GM12864 (cell line): ENCODE measurements at places on chromosomes 5 and 9.

- DNase-seq = no peak
Measured at GRCh38 chr9:16143947-16144890, 591.4 kb downstream of the CCDC171 start.

DNA sequence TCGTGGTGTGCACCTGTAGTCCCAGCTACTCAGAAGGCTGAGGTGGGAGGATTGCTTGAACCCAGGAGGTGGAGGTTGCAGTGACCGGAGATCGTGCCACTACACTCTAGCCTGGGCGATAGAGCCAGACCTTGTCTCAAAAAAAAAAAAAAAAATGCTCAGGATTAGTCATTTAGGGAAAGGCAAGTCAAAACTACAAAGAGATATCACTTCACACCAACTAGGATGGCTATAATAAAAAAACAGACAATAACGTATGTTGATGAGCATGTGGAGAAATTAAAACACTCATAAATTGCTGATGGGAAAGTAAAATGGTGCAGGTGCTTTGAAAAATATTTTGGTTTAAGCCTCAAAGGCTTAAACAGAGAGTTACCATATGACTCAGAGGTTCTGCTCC is 6.3 kb upstream of the ANKRD34B start:
- no peak for DNase-seq

DNA sequence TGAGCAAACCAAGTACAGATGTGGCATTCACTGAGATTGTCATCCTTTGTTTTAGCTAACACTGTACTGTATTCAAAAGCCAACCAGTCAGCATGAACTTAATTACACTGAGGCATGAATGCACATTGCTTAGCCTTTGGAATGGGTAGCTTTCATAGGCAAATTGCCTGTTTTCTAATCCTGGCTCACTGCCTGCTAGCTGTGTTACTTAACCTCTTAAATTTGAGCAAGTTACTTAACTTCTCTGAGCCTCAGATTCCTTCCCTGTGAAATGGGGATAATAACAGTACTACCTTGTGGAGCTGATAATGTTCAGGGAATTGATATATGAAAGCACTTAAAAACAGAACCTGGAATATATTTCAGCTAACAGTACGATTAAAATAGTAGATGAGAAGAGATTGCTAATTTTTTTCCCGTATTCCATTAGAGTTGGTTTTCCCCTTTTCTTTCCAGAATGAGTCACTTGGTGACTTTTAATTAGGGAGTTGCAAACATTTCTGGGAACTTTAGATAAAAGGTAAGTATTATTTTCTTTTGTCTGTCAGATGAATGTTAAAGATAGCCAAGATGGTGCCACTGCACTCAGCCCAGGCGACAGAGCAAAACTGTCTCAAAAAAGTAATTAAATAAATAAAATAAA is 43.9 kb downstream of the ARRDC3 start:
- no peak for DNase-seq

- DNase-seq = no peak
Measured at GRCh38 chr9:14303100-14303499, 10.8 kb downstream of the NFIB start.

- no peak for DNase-seq
Measured at GRCh38 chr5:104045987-104046386, 483.4 kb upstream of the NUDT12 start.

DNA sequence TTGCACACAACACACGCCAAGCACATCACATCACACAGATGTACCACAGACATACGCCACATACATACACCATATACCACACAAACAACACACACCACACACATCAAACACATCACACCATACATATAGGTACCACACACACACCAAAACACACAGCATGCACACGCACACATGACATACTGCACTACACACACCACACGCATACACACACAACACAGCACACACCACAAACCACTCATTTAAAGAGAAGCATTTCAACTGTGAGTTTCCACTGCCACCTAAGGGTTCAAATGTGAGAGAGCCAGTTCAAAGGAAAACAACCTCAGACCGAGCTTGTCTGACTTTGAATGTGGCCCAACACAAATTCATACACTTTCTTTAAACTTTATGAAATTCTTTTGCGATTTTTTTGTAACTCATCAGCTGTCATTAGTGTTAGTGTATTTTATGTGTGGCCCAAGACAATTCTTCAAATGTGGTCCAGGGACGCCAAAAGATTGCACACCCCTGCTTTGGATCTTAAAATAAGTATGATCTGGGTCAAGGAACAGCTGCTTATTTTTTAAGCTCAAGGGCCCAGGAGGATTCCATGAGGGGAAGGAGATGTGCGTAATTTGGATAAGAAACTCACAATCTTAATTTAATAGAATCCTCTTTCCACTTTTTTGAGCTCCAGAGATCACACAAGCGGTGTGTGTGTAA is 494.6 kb downstream of the GADD45G start:
- no peak for DNase-seq

- no peak for DNase-seq
Measured at GRCh38 chr5:65623482-65623881, 651 bp downstream of the TRIM23 start.

- no peak for DNase-seq
Measured at GRCh38 chr5:56301069-56301468, 67.9 kb upstream of the ANKRD55 start.

DNA sequence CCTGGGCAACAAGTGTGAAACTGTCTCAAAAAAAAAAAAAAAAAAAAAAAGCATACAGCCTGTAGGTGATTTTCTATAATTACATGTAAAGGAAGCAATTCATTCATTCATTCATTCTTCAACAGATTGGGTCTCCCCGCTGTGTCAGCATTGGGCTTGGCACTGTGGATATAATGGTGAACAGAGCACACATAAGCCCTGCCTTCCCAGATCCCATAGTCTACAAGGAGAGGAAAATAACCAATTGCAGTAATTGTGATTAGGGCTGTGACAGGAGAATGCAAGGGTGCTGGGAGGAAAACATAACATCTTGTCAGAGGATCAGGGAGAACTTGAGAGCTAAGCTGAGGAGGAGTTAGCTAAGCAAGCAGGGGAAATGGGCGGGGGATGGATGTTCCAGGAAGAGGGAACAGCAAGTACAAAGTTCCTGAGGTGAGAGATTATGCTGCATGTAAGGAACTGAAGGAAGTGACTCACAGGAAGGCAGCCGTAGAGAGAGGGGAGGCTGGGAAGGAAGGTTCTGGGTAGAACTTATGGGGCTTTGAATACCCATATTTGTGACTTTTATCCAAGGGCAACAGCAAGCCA is 24.0 kb upstream of the KLF9 start:
- DNase-seq = no peak

DNA sequence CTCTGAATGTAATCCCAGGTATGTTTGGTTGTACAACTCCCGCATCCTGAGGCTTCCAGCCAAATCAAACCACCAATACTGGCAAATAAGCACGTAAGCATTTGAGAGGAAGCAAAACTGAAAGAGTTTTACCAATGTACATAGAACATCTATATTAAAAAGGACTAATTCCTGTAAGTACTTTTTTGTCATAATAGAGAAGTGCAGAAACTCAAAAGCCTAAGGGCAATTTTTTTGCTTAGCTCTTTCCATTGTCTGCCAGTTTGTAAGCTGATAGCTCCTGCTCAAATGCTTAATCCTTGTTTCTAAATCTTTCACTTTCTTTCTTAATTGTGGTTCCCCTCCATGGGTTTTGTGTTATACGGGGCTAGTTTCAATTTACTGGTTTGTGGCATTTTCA is 1151.8 kb downstream of the CDH12 start:
- DNase-seq = no peak

GRCh38 chr9:89716559-89716958 is 111.7 kb downstream of the GADD45G start:
- DNase-seq = no peak

DNA sequence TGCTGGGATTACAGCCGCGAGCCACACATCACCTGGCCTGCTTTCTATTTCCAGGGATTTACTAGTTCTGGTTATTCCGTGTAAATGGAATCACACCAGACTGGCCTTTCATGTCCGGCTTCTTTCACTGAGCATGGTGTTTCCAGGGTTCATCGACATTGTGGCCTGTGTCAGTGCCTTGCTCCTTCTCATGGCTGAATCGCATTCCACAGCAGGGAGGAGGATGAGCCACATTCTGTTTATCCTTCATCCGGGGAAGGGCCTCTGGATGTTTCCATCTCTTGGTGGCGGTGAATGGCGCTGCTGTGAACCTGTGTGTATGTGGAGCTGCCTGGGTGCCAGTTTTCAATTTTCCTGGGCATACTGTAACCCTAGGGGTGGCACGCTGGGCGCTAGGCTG is 58.7 kb upstream of the RNU6ATAC start:
- no peak for DNase-seq

GRCh38 chr9:123217128-123217654 is 51.2 kb downstream of the STRBP start:
- DNase-seq = no peak

DNA sequence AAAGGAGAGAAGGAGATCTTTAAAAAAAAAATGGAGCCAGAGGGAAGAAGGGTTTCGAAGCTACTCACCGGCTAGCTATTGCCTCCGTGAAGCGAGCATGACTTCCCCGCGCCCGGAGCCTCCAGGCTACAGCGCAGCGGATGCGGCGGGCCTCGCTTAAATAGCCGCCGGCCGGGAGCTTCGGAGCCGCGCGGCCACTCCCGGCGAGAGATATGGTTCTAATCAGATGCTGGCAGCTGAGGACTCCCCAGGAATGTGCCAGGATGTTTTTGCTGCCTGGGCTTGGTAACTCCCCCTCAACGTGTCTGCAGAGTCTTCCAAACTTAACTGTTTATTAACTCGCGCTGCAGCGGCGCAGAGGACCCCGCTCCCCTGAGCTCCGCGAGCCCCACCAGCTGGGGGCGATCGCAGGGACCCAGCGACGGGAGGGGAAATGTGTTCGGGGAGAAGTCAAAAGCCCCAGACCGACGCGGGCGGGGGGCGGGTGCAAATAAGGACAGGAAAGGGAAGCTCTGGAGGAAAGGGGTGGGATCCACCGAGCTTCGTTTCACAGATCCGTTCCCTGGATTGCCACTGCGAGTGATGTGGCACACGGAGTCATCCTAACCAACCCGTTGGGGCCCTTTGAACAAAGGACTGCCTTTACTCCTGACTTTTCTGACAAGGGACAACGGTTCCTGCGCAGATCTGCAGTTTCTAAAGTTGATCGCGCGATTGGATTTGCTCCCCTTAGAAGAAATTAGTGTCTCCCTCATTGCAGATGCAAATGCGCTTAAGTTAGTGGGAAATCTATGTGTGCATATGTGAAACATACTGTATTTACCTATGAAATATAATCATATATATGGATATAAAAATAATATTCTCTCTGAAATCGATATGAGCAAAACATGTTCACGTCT is at the start of gene DAB2:
DAB2 (minus strand) TSS at position 245 of the 902 bp plus-strand sequence. CDS start 30,660 bp downstream, outside the sequence.
- DNase-seq = no peak

DNA sequence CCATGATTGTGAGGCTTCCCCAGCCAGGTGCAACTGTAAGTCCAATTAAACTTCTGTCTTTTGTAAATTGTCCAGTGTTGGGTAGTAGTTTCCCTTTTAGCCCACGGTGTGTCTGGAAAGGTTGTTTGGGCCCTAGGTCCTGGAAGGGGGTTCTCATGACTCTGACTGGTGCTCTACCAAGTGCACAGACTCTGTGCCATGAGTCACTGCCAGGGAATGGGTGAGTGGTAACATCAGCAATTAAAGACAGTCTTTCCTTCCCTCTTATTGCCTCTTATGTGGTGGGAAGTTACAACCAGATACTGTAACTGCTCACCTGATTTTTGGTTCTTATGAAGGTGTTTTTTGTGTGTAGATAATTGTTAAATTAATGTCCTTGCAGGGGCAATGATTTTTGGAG is 141.2 kb downstream of the PRDM9 start:
- no peak for DNase-seq
